ENCODE measurements at places on chromosomes 4 and X.

DNA sequence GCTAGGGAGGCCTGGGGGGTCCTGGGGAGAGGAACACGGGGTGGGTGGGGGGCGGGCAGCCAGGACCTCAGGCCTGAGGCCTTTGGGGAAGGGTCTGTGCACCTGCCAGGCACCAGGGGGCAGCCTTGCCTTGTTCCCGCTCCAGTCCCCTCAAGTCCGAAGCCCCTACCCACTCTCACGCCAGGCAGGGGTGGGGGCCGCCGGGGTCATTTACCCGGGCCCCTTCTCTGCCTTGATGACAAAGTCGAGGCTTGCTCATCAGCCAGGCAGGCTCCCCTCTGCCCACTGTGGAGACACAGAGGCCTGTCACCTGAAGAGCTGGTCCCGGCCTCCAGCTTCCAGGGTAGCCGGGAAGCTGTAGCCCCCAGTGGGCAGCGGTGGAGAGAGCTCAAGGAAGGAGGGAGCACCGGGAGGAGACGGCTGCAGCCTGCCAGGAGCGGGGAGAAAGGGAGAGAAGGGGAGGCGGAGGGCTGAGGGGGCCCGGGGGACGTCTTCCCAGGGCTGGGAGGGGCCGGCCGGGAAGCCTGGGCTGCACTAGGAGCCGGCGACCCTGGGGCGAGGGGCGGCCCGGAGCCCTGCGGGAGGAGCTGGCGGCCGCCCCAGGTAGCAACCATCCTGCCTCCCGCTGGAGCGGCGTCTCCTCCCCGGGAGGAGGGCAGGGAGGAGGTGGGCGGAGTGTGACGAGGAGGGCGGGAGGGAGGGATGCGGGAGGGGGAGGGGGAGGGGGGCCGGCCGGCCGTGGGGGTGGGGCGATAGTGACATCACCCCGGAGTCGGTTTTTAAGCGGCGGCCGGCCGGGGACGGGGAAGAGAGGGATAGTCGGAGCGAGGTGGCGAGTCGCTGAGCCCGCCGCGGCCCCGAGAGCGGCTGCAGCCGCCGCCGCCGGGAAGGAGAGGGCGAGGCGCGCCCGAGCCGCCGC lies at the start of gene SLC6A8:
SLC6A8 (plus strand) TSS at position 806 of the 919 bp plus-strand sequence. CDS start 649 bp downstream, outside the sequence.
- H3K4me3 ChIP-seq: peak within 1 kb of the TSS; percentile 61
- H3K27me3 ChIP-seq: no peaks in the 10 kb centered on the region
- peak; percentile 83 for DNase-seq
- no peaks in the 10 kb centered on the region for H3K36me3 ChIP-seq

DNA sequence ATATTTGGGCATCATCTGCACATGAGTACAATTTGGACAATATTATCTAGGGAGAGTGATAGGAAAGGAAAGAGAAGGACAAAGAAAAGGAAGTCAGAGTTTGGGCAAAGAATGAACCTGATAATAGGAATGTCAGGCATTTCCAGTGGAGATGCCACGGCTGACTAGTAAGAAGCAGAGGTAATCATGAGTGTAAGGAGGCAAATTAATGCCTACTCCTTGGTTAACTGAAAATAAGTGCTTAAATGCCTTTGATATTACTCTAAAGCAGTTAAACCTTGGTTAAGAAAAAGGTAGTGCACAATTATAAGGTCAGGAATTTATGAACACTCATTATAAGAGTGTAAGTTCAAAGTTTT lies 99.2 kb upstream of the DDIT4L start:
- H3K36me3 ChIP-seq: no peaks in the 10 kb centered on the region
- DNase-seq: no peak
- H3K4me3 ChIP-seq: no peak overlapping the region
- no peak overlapping the region for H3K27ac ChIP-seq
- no peaks in the 10 kb centered on the region for H3K27me3 ChIP-seq

- no peak overlapping the region for H3K4me3 ChIP-seq
- no peak overlapping the region for H3K27ac ChIP-seq
- peaks cover 18% of the 10 kb centered on the region for H3K4me1 ChIP-seq
Measured at GRCh38 chr4:83708500-83709175, 172.7 kb downstream of the GPAT3 start.

- H3K36me3 ChIP-seq: no peaks in the 10 kb centered on the region
- H3K27ac ChIP-seq: no peak overlapping the region
- no peak for DNase-seq
- no peak overlapping the region for H3K4me3 ChIP-seq
- H3K4me1 ChIP-seq: no peaks in the 10 kb centered on the region
- no peaks in the 10 kb centered on the region for H3K27me3 ChIP-seq
Measured at GRCh38 chrX:56068274-56068758, 163.8 kb upstream of the KLF8 start.

- H3K27ac ChIP-seq: no peak overlapping the region
- no peaks in the 10 kb centered on the region for H3K27me3 ChIP-seq
- peaks cover 32% of the 10 kb centered on the region for H3K4me1 ChIP-seq
Measured at GRCh38 chr4:153081006-153081580, 123.2 kb upstream of the TRIM2 start.

DNA sequence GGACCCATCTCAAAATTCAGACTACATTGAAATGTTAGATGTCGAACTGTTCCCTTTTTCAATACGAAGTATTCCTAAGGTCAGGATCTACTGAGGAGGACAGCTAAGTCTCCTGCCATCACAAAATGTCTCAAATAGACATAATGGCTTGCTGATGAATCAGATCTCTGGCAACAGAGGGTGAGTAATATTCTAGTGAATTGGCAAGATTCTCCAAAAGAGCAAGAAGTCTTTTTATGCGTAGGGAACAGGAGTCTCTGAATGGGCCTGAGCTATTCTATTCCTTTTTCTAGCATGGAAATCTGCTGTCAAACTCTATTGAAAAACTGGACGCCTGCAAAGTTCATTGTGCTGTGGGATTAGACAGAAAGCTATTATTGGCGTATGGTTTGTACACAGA lies 145.4 kb downstream of the FNIP2 start:
- no peaks in the 10 kb centered on the region for H3K36me3 ChIP-seq
- H3K27ac ChIP-seq: no peak overlapping the region
- H3K4me1 ChIP-seq: no peaks in the 10 kb centered on the region
- no peaks in the 10 kb centered on the region for H3K27me3 ChIP-seq

DNA sequence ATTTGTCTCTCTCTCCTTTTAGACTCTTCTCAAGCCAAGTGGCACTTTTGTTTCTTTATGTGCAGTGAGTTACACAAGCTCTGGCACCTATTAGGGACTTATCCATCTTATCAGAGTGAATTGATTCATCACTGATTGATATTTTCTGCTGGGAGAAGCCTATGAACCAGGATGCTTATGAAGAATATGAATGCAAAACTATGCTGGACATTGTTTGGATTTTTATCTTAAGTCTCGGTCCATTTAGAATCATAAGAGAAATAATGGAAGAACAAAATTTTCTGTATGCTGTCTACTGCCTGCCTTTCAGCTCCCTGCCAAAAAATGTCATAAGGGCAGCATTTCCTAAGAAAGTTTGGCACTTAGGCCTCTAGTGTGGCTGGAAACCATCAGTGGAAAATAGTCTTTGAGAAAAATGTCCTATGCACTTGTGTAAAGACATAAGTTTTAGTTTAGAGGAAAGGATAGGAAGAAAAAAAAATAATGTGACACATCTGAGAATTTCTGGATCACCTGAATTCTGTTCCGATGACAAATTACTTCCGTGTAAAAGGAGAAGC lies 365.7 kb upstream of the MAD2L1 start:
- H3K4me1 ChIP-seq: no peaks in the 10 kb centered on the region
- DNase-seq: no peak
- H3K27me3 ChIP-seq: no peaks in the 10 kb centered on the region
- no peak overlapping the region for H3K4me3 ChIP-seq

GRCh38 chr4:129453524-129454200 lies 357.7 kb downstream of the C4orf33 start:
- no peaks in the 10 kb centered on the region for H3K27me3 ChIP-seq
- no peak overlapping the region for H3K27ac ChIP-seq
- DNase-seq: no peak
- no peaks in the 10 kb centered on the region for H3K36me3 ChIP-seq
- no peak overlapping the region for H3K4me3 ChIP-seq

- no peaks in the 10 kb centered on the region for H3K4me1 ChIP-seq
- no peak overlapping the region for H3K27ac ChIP-seq
- no peaks in the 10 kb centered on the region for H3K27me3 ChIP-seq
- H3K4me3 ChIP-seq: no peak overlapping the region
- no peaks in the 10 kb centered on the region for H3K36me3 ChIP-seq
Measured at GRCh38 chrX:153903238-153903980, 1.1 kb upstream of the AVPR2 start.

- DNase-seq: no peak
- no peak overlapping the region for H3K4me3 ChIP-seq
- H3K27ac ChIP-seq: no peak overlapping the region
Measured at GRCh38 chrX:130173190-130173895, 1.6 kb downstream of the RAB33A start.

- H3K4me3 ChIP-seq: no peak overlapping the region
- H3K4me1 ChIP-seq: no peaks in the 10 kb centered on the region
- no peaks in the 10 kb centered on the region for H3K27me3 ChIP-seq
- no peak overlapping the region for H3K27ac ChIP-seq
- no peaks in the 10 kb centered on the region for H3K36me3 ChIP-seq
Measured at GRCh38 chr4:57448452-57448851, 338.3 kb upstream of the IGFBP7 start.

- H3K4me1 ChIP-seq: no peaks in the 10 kb centered on the region
- H3K4me3 ChIP-seq: no peak overlapping the region
- H3K27me3 ChIP-seq: no peaks in the 10 kb centered on the region
- peak; percentile 37 for DNase-seq
Measured at GRCh38 chrX:50211510-50211909, 6.9 kb downstream of the CCNB3 start.

DNA sequence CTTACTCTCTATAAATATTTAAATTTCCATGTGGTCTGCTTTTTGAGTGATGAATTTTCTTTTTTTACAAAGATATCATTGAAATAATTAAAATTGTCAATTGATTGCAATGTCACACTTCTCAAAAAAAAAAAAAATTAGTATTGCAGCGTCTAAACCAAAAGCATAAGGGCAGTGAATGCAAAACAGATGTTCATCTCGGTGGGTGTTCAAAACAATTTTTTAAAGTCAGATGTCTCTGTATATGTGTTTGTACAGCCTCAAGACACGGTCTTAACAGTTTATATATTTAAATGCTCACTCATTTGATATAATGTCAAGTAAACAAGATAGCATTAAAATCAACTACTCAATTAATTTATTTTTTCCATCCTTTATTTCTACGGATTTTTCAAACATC lies 52.3 kb downstream of the PALLD start:
- no peak overlapping the region for H3K4me3 ChIP-seq
- H3K27ac ChIP-seq: no peak overlapping the region
- H3K27me3 ChIP-seq: no peaks in the 10 kb centered on the region
- H3K4me1 ChIP-seq: peaks cover 8% of the 10 kb centered on the region
- DNase-seq: no peak

DNA sequence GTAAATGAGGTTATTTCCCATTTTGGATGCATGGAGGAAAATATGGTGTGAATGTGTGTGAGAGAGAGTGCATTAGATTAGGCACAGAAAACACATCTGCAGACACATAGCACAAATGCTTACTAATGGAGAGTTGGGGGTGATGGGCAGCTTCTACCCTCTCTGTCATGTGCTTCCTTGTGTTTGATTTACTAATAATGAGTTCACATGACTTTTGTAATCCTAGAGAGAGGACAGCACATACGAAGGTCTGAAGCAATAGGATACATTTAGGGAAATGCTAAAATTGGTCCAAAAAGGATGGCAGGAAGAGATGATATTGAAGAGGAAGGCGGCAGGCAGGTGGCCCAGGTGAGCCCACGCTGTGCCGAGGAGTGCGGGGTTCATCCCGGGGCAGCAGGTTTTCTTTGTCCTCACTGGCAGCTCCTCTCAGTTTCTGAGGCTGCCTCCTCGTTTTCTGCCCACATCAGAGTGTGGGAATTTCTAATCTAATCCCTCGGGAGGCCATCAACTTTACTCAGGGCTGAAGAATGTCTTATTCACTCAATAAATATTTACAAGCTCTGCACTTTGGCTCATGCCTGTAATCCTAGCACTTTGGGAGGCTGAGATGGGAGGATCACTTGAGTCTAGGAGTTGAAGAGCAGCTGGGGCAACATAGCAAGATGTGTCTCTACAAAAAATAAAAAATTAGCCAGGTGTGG lies 15.9 kb upstream of the MAP9 start:
- H3K4me3 ChIP-seq: no peak overlapping the region
- H3K27ac ChIP-seq: no peak overlapping the region
- H3K4me1 ChIP-seq: no peaks in the 10 kb centered on the region
- H3K27me3 ChIP-seq: no peaks in the 10 kb centered on the region
- no peaks in the 10 kb centered on the region for H3K36me3 ChIP-seq

DNA sequence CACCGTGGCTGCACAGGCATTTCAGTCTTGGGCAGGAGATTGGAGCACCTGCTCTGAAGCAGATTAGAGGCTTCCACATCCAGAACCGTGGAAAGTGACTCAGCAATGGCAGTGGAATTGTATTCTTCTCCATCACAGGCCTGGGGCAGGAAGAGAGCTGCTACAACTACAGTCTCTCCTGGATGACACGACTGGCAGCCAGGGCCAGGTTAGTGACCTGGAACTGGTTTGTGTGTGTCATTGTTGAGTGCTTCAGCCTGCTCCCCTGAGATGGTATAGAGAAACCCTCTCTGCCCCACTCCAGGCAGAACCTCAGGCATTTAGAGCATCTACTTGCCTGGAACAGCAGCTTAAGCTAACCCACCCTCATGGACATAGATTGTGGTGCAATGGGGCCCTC lies 596.5 kb upstream of the INTU start:
- H3K27me3 ChIP-seq: no peaks in the 10 kb centered on the region
- no peak for DNase-seq
- H3K27ac ChIP-seq: no peak overlapping the region
- no peak overlapping the region for H3K4me3 ChIP-seq

- no peaks in the 10 kb centered on the region for H3K27me3 ChIP-seq
- H3K4me1 ChIP-seq: peaks cover 14% of the 10 kb centered on the region
- no peak overlapping the region for H3K27ac ChIP-seq
Measured at GRCh38 chrX:118534716-118535493, 39.3 kb downstream of the DOCK11 start.

DNA sequence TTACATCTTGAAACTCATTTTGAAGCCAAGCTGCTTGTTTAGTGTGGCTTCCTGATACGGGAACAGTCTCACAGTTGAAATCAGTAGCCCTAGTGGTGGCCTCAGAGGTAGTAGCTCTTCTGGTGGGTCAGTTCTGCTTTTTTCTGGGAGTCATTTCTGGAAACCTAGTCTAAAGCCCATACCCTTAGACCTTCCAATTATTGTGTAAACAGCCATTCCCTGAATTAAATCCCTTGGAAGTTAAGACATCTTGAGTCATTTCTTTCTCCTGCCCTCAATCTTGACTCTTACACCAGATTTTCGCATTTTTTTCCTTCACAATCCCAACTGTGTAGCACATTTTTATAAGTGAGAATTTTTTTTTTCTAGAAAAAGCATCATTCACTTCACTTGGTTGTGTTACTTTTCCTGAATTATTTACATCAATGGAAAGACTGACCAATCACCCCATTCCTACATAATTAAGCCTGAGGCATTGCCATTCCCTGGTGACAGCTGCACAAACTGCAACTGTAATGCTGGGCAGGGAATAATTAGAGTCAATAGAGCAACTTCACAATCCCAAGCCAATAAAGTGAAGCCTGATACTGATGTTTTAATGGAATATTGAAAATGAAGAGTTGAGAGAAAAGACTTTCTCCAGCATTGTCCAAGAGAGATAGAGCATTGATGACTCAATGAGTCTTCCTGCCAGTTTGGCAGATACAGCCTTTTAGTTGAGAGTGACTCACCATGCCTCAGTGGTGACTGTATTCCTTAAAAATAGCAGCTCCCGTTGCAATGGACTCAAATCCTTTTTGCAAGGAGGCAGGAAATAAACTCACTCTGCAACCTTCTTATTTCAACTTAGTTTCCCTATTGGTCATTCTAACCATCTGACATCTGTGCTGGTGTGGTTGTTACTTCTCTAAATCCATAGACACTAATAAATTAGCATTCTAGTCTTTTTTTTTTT lies 13.0 kb upstream of the SEPSECS start:
- H3K36me3 ChIP-seq: no peaks in the 10 kb centered on the region
- H3K4me3 ChIP-seq: no peak overlapping the region
- DNase-seq: no peak
- no peak overlapping the region for H3K27ac ChIP-seq

All from neural progenitor cell (in vitro differentiated cells).